MCF 10A (cell line): ENCODE measurements at places on chromosomes 1 and 21. TPM values are rescaled to one million over a fixed set of nuclear protein-coding genes. Genes with fewer than 3 reads are reported as not detected.
A peak's percentile ranks its signal among the peaks of the same experiment; 100 is the strongest.

DNA sequence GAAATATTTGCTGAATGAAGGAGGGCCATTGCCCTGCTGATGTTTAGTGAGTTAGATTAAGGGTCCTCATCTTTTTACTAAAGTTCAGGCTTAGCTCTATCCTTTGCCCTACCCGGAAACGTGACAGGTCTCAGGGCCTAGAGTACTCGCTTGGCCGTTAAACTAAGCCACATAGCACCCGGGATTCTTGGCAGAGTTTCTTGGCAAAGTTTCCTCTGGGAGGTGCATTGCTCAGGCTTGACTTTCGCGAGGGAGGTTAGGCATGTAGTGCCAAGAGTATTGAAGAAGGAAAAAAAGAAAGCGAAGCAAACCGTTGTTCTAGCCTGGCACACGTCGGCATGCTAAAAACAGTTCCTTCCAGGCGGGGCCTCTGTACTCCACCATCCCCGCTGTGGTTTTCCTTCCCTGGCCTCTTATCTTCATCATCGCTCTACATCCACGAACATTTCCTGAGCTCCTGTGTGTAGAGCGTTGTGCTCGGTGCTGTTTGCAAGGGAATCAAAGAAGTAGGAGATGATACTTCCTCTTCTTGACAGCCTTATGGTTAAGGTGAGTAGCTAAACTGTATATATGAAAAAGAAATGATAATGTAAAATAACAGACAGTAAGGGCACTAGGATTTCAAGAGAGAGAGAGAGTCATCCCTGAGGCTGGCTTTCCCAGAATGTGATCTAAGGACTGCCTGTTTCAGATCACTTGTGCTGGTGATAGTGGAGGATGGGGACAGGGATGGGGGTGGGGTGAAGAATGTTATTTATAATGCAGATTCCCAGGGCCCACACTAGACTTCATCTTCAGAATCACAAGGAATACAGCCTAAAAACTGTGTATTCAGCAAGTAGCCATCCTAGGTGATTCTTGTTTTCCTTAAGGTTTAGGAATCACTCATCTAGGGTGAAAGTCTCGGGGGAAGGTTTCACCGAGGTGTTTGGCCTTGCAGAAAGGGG is 18.8 kb downstream of the RNF220 start:
- peak; percentile 98 for DNase-seq

The OR2T33 gene
- not detected in 2 replicates for total RNA-seq

GRCh38 chr1:235919127-235919832 is 52.6 kb upstream of the LYST start:
- no peak for DNase-seq

- peak; percentile 44 for DNase-seq
These were observed 37.4 kb downstream of the TMCO4 start for GRCh38 chr1:19762175-19762779.

DNA sequence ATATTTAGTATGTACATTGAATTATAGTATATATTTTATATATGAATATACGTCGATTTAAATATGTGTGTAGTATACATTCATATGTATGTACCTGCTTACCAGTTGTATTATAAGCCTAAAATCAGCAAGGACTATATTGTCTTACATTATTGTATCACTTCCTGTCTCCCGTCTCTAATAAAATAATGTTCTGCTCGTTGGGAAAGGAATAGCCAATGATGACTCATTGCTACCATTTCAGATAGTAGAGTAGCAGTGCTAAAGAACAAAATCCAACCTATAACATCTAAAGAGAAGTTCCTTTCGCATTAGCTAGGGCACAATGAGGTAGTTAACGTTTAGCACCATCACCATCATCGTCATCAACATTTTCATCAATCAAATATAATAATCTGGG is 39.9 kb upstream of the SMYD2 start:
- peak; percentile 32 for DNase-seq

DNA sequence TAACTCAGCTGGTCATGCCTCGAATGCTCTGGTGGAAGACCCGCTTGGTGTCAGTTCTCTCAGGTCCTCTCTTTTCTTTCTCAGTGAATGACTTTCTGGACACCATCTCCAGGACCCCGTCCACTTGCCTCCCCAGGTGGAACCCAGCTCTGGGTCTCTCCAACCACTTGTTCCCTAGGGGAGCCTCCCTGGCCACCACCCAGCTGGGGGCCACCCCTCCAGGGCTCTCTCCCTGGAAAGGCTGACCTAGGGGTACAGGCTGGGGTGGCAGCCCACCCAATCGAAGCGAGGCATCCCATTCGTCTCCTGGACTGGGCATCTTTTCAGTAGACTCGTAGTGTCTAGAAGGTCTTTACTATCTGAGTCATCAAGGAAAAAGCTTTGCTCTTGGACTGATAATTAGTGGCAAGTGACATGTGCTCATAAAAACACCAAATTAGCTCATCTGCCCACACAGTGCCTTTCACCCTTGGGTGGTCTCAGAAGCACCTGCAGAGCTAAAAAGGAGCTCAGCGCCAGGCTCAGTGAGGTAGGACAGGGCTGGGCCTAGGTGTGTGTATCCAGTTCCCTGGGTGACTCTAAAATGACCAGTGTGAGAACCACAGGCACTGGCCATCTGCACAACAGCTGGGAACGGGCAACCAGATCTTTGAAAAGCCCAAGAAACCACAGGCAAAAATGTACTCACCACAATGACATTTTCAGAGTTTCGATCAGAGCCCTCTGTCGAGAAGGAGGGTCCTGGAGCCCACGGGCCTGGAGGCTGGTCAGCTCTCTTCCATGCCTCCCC is 2.4 kb upstream of the PDXK start:
- DNase-seq = no peak

The CLCA2 gene
- 87.8 and 113 TPM in 2 replicates for total RNA-seq

DNA sequence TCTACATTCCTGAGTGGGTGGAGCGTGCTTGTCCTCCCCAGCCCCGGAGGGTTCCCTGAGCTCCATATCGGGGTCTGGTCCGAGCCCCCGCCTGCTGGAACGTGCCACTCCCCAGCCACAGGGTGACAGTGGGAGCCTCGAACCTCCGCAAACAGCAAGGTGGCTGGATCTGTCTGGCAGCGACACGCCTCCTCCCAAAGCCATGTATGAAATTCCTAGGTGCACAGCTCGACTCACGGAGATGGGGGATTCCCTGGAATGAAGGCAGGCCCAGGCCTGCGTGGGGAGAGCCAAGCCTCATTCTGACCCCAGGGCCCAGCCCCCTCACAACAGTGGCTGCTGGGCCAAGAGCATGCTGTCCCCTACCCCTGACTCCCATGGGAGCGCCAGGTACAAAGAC is 32.9 kb downstream of the TP73 start:
- DNase-seq = peak; percentile 42

DNA sequence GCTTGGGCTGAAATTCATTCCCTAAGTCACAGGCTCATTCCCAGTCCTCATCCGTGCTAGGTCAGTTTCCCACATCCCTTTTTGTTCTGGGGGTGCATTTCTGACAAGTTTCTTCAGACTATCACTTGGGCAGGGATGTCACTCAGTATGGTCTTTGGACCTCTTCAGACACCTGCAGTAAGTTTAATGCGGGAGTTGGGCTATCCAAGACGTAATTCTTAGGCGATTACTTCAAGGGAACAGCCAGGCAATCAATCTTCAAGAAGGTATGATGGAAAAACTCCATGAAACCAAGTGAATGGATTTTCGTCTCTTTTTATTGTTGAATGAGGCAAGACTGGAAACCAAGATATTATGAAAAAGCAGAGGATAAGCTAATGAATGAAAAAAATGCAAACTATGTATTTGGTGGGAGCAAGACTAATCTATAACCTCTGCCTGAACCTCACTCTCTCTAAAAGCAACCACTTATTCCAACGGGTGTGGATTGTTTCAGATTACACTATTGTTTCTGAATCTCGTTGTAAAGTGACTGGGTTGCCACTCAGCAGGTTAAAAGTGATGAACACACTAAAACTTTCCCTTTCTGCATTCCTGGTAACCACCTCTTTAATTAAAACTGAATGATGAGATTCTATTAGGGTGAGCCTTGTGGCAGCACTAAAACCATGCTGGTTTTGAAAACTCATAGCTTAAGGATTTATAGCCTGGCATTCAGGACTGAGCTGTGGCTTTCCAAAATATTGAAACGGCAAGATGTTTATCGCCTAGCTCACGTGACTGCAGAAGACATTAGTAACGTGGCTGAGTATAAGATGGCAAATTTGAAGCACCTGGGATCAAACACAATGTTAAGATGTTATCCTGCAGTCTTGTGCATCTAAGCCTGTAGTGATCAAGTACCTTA is 1.1 kb downstream of the RASAL2 start:
- peak; percentile 51 for DNase-seq

The APCS gene
- not detected in 2 replicates for total RNA-seq

DNA sequence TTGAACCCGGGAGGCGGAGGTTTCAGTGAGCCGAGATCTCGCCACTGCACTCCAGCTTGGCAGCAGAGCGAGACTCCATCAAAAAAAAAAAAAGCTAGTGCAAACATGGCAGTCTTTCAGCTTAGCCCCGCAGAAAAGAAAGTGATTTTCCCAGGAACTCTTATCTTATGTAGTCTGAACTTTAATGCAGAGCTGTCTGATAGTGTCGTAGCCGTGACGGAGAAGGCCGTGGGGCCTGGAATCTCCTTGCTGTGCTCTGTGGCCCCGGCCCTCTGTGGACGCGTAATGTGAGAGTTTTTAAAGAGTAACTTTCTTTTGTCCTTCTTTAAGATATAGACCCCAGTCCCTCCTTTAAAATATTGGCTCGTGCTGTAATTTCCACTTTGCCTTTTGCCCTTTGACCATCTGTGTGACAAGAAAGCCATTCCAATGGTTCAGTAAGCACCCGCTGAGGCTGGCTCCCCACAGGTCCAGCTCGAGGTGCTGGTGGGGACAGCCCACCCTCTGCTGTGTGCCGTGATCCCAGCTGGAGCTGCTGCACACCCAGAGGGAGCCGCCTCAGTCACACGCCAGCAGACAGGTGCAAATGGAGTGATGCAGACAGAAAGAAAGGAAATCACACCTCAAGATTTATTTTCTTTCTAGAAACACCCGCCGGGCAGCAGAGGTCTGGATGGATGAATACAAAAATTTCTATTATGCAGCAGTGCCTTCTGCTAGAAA is 164.0 kb downstream of the PGBD5 start:
- DNase-seq = no peak

DNA sequence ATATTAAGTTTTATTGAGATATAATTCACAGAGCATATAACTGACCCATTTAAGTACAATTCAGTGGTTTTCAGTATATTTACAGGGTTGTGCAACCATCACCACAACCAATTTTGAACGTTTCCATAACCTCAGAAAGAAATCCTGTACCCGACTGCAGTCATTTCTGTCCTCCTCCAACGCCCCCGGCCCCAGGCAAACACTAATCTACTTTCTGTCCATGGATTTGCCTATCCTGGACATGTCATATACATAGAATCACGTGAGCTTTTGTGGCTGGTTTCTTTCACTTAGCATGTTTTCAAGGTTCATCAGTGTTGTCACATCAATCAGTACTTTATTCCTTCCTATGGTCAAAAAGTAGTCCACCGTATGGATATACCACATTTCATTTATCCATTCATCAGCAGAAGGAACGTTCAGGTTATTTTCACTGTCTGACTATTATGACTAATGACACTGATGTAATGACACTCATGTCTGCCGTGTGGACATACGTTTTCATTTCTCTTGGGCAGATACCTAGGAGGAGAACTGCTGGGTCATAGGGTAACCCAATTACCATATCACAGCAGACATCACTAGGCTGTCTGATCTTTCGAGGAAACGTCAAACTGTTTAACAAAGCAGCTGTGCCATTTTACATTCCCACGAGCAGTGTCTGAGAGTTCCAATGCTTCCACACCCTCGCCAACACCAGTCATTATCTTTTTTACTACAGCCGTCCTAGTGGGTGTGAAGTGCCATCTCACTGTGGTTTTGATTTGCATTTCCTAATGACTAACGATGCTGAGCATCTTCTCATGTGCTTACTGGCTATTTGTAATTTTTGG is 30.8 kb downstream of the MRPL37 start:
- no peak for DNase-seq

DNA sequence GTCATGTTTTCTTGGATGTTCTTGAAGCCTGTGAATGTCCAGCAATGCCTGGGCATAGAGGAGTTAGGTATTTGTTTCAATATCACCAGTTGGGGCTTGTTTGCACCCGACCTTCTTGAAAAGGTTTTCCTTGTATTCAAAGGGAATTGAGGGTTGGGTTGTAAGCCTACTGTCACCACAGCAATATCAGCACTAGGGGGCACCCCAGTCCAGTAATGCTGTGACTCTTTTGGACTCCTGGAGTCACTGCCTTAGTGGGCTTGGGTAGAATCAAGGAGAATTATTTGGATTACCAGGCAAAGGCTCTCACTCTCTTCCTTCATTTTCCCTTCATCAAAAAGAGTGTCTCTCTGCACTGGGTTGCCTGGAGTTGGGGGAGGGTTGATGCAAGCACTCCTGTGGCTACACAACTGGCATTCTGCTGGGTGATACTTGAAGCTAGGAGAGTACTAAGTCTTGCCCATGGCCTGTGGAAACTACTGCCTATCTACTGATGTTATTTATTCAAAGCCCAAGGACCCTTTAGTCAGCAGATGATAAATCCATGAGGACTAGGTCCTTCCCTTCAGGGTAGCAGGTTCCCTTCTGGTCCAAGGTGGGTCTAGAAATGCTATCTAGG is 34.5 kb downstream of the OR10R2 start:
- DNase-seq = peak; percentile 61

- DNase-seq = no peak
These were observed 55.2 kb downstream of the AJAP1 start for GRCh38 chr1:4709641-4710040.

DNA sequence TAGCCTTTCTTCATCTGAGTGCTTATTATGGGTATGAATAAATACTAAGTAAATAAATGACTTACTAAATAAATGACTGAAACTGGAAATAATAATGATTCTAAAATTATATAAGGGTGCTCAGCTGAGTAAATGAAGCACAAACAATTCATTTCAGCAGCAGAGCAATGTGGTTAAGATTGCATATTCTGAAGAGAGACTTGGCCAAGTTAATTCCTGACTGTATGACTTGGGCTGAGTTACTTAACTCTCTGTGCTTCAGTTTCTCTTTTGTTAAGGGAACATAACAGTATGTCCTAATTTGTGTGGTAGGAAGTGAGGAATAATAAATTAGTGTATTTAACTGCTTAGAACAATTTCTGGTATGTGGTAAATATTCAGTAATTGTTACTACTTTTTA is 19.1 kb downstream of the AGL start:
- DNase-seq = no peak

The SLFNL1 gene
- total RNA-seq = 0.28 and 0.29 TPM in 2 replicates

DNA sequence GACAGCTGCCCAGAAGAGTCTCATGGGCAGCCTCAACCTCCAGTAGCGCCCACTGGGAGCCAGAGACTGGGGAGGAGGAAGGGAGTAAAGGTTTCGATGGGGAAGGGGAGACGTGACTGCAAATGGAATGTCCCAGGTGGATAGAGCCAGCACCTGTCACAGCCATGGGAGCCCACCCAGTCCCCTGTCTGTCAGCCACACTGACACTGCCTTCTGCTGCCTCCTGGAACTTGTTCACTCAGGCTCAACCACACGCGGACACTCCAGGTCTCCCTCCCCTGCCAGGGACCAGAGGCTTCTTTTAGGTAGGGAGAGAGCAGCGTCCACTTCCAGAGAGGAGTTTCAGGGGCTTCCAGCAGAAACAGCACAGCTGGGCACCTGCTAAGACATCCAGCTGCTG is 346.3 kb downstream of the NPHP4 start:
- DNase-seq = no peak

The PRDM16 gene
- total RNA-seq = not detected in 2 replicates

GRCh38 chr1:219657186-219657585 is 44.3 kb upstream of the ZC3H11B start:
- DNase-seq = no peak

The STUM gene
- 0.37 and 0.56 TPM in 2 replicates for total RNA-seq
